SW 1271 (cell line): ENCODE measurements at places on chromosomes 4 and X.
A peak's percentile ranks its signal among the peaks of the same experiment; 100 is the strongest.

GRCh38 chrX:109190542-109190941 is 291.3 kb downstream of the GUCY2F start:
- no peak for DNase-seq

DNA sequence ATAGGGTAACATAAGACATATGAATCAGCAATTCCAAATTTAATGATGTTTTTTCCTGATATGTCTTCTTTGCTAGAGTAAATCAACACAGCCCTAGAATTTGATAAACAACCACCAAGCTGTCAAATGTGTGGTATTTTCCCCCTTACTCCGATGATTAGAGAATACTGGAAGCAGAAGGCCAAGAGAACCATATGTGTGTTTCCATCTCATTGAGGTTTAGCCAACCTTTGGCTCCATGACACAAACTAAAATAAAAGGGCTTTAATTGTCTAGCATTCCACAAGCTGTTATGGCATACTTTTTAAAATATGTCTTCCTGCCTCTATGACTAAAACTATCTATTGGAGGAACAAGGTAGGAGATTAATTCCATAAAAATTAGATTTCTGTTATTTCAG is 1222.4 kb upstream of the AGA start:
- DNase-seq: no peak

DNA sequence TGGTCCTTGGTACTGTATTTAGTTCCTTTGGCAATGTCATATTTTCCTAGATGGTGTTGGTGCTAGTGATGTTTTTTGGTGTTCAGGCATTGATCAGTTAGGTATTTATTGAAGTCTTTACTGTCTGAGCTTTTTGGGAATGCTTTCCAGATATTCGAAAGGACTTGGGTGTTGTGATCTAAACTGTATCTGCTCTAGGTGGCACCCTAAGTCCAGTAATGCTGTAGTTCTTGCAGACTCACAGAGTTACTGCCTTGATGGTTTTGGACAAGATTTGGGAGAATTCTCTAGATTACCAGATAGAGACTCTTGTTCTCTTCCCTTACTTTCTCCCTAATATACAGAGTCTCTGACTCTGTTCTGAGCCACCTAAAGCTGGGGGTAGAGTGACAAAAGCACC is 513.6 kb upstream of the PITX2 start:
- DNase-seq: no peak

DNA sequence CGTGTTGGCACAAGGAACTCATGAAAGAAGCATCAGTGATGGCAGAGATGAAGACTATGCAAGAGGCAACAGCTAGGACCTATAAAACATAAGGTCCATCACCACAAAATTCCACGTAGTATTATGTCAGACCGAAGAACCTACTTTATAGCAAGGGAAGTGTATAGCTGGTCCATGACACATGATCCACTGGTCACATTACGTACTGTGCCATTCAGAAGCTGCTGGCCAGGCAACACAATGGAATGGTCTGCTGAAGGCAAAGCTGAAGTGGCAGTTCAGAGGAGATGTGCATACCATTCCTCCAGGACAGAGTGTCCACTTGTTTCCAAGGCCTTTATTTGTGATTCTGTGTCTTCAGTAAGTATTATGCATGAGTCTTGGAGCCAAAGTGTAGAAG is 215.5 kb upstream of the UGT8 start:
- DNase-seq: no peak

- DNase-seq: no peak
These were observed 28.7 kb downstream of the SLC4A4 start for GRCh38 chr4:71367546-71367945.

GRCh38 chr4:152780267-152780778 is 569 bp downstream of the ARFIP1 start:
- DNase-seq: peak; percentile 32

- no peak for DNase-seq
These were observed 382.0 kb upstream of the NOCT start for GRCh38 chr4:138633580-138633904.

DNA sequence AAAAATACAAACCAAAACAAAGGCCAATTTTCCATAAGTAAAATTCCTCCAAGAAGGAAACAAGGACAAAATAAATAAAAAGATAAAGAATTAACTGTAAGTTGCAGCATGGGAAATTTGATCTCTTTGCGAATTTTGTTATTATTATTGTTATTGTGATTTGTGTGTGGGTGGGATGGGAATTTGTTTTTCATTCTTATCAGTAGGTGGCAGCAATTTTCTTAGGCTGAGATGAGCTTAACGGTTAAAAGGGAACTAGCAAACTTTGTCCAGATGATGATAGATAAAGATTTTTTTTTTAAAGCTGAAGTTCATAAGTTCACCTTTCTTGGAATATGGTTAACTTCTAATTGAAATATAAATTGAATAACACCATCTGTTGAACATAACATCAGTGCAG is 83.2 kb upstream of the IL1RAPL2 start:
- no peak for DNase-seq

DNA sequence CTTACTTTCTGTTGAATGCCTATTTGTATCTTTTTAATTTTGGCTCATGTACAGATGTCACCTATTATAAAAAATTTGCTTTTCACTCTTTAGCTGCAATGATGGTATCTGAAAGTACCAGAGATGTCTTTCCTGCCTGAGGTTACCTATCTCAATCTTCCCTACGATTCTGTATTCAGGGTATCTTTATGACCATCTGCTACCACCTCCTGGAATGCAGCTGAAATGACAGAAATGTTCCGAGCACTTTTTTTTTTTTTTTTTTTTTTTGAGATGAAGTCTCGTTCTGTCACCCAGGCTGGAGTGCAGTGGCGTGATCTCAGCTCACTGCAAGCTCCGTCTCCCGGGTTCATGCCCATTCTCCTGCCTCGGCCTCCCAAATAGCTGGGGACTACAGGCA is 136.4 kb downstream of the REPS2 start:
- DNase-seq: no peak

DNA sequence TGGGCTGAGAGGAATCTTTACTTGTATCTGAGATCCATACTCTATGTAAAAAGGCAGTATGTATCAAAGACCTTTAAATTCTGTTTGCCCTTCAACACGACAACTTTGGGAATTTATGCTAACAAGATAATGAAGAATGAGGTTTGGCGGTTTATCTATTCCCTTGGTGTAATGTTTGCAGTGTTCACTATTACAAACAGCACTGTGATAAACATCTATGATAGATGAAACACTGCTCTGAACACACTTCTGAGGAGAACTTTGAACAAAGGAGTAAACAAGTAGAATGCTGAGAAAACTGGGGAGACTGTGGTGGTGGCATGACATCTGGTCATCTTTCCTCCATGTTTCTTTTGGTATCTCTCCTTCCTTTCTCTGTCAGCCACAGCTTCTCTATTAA is 126.9 kb downstream of the PDE5A start:
- no peak for DNase-seq

DNA sequence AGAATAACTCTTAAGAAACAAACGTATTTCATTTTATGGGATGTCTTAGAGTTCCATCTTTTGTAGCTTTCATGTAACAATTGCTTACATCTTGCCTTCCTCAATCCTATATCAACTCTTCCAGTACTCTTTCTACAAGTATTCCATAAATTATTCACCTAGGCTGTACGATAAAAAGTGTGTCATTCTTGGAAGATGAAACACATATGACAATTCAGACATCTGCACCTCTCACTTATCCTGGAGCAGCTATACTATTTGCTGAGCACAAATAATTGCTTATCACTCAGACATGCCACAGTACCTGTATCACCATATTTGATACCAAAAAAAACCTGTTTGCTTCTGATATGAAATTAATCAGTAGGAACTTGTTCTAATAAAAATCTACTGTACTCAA is 1.0 kb downstream of the POF1B start:
- no peak for DNase-seq

GRCh38 chr4:77635876-77636275 is 30.3 kb downstream of the CXCL13 start:
- DNase-seq: no peak

DNA sequence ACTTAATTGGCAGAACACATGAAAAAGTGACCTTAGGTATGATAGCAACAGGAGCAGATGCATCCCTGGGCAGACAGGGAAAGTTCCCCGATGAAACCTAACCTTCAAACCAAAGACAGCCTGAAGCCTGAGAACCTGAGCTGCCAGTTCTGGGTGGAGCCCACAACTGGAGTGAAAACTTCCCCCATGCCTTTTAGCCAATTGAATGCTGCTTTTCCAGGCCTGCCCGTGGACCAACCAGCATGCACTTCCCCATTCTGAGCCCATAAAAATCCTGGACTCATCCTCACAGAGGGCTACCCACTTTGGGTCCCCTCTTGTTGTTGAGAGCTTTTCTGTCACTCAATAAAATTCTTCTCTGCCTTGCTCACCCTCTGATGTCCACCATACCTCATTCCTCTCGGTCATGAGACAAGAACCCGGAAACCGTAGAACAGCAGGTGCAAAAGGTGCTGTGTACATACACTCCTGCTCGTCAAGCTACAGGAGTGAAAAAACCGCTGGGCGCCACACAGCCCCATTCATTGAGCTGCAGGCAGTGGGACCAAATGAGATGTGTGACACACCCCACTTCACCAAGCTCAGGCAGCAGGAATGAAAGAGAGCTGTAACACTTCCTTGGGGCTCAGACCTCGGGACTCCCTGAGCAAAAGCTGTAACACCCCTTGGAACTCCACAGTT is 13.9 kb upstream of the SLC7A11 start:
- no peak for DNase-seq

GRCh38 chr4:42348247-42348646 is 49.0 kb upstream of the SHISA3 start:
- DNase-seq: no peak
